ENCODE measurements at places on chromosomes 12 and 14.
A peak's percentile ranks its signal among the peaks of the same experiment; 100 is the strongest.

DNA sequence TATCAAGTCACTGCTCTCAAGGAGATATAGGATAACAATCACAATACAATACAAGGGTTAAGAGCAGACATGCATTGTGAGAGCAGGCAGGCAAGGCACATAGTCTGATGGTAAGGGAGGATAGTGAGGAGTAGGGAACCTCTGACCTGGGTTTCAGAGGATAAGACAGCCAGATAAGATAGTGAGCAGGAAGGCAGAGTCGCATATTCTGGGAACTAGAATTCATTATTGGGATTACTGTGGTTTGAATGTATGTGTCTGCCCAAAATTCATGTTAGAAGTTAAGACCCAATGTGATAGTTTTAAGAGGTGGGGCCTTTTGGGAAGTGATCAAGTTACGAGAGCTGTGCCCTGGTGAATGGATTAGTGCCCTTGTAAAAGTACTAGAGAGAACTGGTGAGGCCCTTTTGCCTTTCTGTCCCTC lies 14.4 kb upstream of the ATF1 start:
- no peak for DNase-seq

DNA sequence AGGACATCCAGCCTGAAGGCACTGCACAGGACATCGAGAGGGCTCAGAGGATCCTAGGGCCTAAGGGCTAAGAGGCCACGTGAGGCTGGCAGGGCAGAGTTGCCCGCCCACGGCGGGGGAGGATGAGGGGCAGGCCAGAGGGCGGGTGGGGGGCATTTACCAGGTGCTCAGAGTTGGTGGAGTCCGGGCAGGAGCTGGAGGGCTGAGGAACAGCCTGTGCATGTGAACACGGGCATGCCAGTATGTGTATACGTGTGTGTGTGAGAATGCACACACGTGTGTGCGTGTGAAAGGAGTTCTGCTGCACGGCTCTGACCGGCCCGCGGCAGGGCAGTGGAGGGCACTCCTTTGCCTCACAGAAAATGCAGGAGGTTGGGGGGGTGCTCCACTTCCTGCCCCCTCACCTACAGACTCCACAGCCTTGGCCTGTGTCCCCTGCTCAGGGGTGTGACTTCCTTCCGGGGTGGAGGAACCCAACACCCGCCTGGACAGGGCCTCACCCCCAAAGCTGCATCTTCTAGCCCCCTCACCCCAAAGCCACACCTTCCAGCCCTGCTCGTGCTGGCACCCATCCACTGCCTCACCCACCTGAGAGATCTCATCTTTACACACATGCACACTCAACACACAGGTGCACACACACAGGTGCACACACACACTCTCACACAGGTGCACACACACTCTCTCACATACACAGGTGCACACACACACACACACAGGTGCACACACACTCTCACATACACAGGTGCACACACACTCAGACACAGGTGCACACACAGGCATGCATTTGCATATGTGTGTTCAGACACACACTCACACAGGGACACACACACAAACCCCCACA lies 11.8 kb upstream of the GPR132 start:
- no peak for DNase-seq

DNA sequence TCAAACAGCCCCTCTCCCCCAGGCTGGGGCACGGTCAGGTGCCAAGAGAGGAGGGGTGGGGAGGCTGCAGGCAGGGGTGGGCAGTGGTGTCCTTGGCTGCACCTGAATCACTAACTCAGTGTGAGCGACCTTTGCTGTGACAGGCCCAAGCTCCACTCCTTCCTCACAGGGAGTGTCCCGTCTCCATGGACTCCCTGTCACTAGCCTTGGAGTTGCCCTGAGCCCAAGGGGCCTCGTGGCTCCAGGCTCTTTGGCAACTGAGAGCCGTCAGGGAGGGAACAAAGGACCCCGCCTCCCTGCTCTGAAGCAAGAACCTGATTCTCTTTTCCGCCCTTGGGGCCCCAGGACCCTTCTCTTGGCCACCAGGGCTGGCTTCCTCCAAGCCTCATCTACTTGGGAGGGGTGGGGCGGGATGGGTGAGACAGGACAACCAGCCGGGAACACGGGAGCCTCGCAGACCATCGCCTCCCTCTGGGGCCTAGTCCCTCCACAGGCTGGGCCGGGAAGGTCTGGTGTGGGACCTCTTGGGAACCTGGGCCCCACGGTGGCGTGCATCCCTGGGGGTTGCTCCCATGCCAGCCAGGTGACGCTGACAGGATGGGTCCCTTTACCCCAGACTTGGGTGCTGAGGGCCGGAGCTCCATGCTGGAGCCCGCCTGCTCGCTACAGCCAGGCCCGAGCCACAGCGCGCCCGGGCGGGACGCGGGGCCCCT lies 935 bp upstream of the ADSS1 start:
- DNase-seq: no peak

- DNase-seq: no peak
These were observed 37.6 kb upstream of the PRICKLE1 start for GRCh38 chr12:42627151-42627550.

GRCh38 chr12:64039281-64039871 lies 182.7 kb downstream of the KICS2 start:
- peak; percentile 95 for DNase-seq

DNA sequence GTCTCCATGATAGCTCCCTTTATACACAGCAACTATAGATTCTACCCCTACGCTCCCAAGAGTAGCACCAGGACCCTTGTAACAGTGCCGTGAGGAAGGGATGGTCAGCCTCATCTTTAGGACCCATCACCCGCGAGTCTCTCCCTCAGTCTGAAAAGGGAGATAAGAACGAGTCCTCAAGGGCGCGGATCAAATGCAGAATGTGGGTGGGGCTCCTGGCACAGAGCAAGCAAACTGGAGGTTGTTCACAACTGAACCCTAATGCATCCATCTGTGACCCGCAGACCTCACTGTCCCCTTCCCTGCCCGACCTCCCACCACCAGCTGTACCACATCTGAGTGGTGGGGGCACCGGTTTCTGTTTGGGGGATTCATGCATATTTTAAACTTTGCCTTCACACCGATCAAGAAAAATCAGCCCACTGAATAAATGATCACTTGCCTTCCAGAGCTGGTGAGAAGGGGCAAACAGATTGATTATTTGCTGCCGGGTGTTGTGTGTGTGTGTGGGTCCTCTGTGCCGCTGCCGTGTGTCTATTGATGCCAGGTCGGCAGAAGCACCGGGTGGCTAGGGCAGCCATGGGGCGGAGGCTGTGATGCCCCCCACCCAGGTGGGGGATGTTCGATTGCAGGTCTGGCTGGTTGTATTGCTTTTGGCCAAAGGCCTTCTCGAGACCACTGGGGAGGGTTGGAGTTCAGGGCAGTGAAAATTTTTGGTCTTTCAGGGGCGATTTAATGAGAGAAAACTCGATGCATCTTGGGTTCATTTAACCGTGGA lies 35.7 kb upstream of the BEGAIN start:
- no peak for DNase-seq

DNA sequence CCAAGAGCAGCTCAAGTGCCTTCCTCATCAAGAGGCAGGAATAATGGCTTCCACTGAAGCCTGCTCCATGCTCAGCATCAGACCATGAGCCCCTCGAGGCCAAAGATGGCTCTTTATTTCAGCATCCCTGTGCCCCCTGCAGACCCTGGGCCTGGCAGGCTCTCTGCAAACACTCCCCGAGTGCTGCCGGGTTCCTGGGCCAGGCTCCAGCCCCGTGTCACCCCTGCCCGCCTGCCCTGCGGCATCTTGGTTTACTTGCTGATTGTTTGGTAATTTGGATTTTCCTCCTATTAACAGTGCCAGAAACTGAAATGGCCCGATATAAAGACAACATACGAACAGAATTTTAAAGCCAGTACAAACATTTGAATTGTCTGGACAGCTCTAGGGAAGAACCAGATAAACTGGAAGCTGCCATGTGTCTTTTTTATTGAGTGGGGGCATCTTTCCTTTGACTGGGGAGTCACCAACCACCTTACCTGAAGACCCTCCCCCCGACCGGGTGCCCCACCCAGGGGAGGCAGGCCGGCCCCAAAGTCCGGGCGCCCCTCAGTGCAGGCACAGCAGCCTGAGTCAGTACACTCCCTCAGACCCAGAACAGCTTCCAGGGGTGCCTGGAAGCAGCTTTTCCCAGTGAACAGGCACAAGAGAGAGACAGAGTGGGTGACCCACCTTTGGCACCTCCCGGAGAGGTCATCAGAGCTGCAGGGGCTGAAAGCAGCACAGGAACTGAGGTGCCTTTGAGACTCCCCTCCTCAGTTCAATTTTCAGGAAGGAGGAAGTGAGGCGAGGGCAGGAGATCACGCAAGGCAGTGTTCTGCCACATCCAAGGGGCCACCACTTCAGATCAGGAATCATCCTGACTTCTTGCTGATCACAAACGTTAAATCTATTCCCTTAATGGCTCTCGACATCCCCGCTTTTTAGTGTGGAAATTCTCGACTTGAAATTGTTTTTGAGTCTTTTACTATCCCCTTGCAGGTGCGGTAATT lies 30.6 kb downstream of the ITPK1 start:
- no peak for DNase-seq

DNA sequence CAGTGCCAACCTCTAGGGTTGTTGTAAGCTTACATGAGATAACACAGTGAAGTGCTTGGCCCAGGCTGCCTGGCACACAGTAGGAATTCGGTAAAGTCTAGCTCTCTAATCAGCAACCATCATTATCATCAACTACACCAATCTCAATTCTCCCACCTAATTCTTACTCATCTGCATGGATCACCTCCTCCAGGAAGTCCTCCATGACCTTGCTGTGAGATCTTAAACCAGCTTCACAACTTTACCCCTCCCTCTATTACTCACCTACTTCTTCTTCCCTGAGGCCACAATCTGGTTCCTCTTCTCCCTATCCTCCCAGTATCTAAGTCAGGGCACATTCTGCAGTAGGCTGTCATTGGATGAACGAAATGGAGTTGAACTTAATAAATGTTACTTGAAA lies 67.3 kb downstream of the GSC start:
- no peak for DNase-seq

DNA sequence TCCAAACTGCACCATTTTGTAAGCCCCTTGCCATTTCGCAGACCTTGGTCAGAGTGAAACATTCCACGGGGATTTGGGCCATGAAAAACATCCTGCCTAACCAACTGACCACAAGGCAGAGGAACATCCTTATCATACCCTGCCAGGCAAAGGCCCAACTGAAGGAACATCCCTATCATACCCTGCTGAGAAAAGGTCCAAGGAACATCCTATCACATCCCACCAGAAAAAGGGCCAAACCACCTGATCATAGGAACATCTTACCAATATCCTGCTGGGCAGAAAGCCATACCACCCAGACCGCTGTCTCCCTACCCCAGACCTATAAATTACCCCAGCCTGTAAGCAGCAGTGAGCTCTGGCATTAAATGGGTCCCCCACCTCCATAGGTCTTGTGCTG lies 19.4 kb upstream of the LRRC9 start:
- DNase-seq: no peak

GRCh38 chr14:39426605-39427004 lies 5.6 kb downstream of the FBXO33 start:
- no peak for DNase-seq

DNA sequence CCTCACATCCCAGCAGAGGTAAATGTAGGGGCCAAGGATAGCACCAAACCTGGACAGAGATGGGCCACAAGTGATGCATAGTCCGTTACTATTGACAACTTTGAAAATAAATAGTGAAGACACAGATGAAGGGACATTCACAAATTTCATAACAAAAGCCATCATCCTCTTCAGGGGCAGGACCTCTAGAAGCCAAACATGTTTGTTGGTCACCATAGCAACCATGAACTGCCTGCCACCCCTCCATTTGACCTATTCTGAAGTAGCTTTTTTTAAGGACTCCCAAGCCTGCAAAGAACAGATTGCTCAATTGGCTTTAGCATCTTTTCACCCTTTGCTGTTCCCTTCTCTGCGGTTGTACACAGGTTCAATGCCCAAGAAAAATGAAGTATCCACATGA lies 35.7 kb upstream of the MDM1 start:
- no peak for DNase-seq

DNA sequence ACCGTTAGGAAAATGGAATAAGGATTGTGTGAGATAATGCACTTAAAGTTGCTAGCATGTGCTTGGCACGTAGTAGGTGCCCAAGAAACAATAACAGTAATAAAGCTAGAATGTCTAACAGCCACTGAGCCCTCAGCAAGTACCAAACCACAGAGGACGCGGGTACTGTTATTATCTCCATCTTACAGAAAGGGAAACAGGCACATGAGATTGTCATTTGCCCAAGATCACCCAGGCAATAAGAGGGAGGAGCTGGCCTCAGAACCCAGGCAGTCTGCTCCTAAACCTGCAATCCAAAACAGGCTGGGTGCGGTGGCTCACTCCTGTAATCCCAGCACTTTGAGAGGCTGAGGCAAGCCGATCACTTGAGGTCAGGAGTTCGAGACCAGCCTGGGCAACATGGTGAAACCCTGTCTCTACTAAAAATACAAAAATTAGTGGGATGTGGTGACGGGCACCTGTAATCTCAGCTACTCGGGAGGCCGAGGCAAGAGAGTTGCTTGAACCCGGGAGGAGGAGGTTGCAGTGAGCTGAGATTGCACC lies 5.1 kb upstream of the SDS start:
- DNase-seq: no peak

GRCh38 chr14:44530475-44530874 lies 23.4 kb upstream of the FSCB start:
- DNase-seq: no peak

DNA sequence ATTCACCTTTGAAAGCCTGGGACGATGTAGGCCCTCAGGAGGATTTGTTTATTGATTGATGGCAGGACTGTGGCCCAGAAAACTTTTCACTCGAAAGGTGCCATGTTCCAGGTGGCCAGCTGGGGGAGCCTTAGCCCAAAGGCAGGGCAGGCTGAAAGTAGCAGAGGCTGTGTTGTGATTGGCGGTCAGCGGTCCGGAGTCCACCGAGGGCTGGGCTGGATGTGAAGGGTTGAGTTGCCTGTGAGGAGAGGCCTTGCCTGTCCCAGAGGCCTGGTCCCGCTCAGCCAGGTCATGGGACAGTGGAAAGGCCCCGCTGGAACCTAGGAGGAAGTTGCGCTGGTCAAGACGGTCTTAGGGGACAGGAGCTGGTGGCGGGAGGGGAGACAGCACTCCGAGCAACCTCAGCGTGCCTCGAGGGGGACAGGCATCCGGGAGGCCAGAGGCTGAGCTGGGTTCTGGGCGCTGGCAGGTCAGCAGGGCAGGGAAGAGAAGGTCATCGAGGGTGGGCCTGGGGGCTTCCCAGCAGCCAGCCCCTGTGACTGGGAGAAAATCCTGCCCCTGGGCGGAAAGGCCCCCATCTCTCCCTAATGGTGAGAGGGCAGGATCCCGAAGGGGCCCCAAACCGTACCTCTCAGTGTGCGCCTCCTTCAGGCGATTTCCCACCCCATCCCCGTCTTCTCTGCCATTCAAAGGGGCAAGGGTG lies 26.3 kb downstream of the CMA1 start:
- peak; percentile 22 for DNase-seq

- peak; percentile 1 for DNase-seq
These were observed 173.2 kb downstream of the SLC35F4 start for GRCh38 chr14:57692671-57693070.
